ENCODE measurements at places on chromosomes 1 and 21.

DNA sequence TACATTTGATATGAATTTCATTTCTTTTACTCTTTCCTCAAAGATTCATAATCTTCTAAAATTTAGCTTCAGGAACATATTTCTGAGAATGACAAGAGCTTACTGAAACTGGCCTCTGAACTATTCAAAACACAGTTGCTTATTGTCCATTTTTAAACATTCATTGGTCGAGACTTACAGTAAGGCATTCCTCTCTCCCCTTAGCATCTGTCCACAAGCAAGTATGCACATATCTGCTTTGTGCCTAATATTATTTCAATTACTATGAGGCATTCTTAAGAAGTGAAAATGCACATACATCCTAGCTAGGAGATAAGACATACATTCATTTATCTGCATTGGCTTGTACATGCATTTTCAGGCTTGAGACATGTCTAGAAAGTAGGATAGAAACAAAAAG lies 488.7 kb downstream of the PTBP2 start:
- DNase-seq: no peak

DNA sequence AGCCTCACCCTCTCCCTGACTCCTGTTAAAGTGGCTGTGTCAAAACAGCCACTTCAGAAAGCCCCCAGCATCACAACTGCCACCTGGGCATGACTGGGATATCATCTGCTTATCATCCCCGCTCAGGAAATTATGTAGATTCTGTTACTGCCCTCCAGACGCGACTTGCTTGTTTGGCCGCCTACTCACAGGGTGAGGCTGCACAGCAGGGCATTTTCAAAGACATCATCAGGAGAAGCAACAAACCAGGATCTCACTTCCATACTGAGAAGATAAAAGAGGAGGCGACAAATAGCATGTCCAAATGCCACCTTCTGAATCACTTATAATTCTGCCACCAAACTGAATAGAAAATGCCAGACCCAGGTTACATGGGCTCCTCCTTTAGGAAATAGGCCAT lies 94.8 kb downstream of the MIS18A start:
- no peak for DNase-seq

DNA sequence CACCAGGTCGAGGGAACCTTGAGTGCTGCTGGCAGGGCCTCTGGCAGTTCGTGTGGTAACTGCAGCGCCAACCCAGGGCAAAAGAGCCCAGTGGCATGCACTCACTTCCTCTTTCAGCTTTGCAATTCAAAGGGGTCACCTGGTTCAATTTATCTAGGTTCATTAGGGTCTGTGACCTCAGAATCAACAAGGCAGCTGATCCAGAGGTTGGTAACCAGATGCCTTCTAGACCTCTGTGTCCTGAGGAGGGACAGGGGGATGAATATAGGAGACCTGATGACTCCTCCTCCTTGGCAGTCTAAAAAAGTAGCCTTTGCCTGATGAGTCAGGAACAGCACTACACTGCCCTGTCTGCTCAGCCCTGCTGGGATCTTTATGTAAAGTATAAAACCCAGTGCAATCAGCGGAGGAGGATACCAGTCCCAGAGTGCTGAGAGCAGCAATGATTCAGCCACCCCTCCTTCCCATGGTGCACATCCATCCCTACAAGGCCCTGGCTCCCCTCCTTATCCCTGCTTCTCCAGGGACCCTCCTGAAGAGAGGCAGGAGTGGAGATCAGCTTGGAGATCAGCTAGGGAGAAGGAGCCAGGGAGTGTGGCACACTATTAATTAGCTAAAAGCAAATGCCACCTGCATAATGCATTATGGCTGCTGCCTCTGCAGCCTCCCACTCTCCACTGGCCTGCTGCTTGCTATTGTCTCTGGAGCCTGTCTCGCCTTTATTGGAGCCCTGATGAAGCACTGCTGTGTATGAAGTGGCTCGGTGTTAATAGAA lies 11.2 kb upstream of the FMOD start:
- no peak for DNase-seq

DNA sequence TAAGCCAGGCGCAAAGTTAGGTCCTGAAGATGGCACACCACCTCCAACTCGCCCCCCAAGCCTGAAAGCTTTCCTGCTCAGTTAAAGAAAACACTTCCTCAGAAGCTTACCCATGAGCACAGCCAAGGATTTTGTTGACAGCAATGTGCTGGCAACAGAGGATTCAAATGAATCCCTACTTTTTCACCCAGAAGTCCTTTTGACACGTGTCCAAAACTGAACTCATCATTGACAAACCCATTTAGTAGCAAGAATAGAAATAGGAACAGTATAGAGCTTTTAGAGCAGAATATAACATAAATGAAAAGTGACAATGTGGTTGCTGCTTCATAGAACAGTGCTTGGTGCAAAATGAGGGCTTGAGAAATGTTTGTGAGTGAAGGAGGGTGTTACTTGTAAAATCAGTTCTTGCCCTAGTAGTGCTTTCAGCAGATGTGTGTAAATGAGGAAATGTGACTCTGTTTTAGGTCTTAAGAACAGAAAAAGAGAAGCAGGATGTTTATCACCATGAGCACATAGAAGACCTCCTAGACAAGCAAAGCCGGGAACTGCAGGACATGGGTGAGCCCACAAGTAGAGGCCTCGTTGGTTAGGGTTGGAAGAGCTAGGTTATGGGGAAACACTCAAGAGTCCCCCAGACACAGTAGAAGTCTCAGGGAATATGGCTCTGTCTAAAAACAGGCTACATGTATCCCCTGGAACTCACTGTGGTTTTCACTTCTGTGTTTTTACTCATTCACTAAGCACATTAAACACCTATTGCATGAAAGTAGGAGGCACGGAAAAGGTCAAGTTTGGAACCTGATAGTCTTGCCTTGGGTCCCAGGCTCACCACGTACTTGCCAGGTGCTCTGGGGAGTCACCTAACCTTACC lies 48.6 kb upstream of the TMEM125 start:
- DNase-seq: no peak

DNA sequence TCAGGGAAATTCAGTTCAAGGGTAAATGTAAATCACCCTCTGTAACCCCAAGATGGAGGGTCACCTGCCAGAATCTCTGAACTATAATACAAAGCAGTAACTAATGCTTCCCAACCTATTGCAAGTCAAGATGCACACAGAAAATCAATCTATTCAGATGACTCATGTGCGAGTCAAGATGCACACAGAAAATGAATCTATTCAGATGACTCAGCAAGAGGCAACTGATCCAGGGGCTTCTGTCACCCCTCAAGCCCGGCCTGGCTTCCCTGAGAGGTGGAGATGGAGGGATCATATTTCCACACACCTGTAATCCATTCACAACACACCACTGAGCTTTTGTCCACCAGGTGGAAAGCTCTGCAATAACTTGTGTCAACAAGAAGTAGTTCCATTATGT lies 17.4 kb upstream of the HIVEP3 start:
- DNase-seq: no peak

- DNase-seq: no peak
Measured at GRCh38 chr1:61403679-61404596, 321.0 kb downstream of the TM2D1 start.

DNA sequence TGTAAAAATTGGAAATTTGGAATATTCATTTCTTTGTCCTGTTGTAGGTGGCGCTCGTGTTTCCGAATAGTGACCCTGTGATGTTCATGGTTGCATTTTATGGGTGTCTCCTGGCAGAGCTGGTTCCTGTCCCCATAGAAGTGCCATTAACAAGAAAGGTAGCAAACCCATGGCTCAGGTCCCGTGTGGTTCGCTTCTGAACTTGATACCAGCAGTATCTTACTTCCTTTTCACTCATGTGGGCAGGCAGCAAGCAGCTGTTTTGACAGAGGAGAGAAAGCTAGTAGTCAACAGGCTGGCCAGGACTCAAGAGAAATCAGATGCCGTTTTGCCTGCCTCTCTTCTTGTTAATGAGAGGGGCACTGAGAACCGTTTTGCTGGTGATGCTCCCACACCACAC lies 72.8 kb downstream of the S100B start:
- no peak for DNase-seq

DNA sequence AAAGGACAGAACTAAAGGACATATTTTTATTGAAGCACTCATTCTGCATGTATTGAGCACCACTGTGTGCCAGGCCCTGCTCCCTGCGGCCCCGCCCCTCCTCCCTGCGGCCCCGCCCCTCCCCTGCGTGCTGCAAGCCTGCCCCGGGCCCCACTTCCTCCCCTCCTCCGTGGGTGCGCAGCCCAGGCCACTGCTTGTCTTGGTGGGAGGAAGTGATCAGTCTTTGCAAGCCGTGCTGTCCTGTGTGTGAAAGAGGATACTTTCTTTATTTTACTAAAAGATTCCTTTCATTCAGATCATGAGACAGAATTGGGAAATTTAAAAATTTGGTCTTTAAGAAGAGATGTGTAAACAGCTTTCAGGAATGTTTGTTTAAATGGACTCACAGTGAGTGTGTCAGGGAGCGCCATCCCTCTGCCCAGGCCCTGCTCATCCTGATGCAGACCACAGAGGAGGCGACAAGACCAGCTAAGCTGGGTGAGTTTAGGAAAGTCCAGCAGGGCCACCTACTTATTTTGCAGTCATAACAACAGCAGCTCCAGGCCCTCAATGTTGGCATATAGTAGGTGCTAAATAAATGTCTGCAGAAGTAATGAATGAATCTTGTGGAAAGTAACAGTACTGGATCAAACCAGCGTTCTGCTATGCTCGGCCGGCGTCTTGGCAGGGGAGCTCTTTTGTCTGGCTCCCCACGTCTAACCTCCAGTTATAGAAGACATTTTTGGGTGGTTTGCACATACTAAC lies 88.3 kb upstream of the SELENON start:
- DNase-seq: peak; percentile 37

DNA sequence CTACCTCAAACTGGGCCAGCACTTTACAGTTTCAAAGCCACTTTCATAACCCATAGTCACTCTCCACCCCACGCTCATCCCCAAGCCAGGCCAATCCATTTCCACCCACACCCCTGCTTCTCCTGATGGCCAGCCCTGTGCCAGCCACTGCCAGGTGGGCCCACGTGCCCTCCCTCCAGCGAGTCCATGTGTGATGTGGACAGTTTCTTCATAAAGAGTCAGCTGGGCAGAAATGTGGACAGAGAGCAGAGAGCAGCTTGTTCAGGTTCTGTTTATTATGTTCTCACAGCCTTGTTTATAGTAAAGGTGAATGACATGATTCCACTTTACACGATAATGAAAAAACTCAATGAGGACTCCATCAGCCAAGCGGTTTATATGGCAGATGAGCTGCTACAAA lies 37.4 kb upstream of the RGS16 start:
- no peak for DNase-seq

DNA sequence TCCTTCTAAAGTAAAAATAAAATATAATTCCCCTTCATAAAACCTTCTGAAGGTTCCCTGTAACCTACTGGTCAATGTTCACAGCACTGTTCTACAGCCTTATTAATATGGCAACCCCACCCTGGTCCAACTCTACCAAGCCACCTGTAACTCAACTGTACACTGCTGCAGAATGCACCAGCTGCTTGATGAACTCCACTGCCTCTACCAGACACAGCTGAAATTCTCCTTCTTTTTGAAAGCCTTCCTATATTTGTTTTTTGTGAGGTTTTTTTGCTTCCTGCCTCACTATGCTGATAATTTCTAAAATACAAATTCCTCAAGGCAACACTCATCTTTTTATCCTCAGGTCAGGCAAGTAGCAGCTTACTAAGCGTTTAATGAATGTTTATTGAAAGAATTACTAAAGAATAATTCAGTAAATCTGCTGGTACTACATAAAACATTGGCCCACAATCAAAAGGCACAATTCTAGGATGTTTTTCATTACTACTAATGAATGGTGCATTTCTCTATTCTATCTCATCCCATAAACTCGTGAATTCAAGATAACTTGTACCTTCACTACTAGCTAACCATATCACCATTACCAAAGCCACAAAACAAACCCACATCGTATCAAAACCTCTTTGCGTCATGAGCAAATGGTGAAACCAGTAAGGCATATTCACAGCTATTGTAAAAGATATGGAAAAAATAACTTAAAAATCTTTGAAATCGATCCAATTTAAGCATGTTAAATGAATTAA lies 2.4 kb downstream of the SSX2IP start:
- no peak for DNase-seq

DNA sequence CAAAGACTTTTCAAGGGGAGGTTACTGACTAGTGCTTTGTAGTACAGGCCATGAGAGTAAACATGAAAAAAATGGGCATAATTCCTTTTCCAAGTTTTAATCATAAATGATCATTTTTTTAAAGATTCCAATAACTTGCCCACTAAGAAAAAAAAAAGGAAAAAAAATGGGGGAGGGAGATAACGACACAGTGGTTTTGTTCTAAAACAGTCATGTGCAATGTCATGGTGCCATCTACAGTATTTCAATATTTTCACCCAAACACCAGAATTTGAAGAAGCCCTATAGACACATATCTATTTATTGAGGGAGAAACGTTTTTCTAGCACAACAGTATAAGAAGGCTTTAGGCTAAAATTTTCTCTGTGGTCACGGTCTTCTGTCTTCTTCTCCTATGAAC lies 250.2 kb downstream of the LTN1 start:
- DNase-seq: no peak

DNA sequence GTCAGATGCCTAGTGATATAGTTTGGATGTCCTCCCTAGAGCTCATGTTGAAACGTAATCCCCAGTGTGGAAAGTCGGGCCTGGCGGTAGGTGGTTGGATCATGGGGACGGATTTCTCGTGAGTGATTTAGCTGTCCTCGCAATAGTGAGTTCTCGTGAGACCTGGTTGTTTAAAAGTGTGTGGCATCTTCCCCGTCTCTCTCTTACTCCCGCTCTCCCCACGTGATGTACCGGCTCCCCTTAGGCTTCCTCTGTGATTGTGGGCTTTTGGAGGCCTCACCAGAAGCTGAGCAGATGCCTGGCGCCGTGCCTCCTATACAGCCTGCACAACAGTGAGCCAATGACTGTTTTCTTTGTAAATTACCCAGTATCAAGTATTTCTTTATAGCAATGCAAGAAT lies 264.5 kb downstream of the TTLL7 start:
- no peak for DNase-seq

DNA sequence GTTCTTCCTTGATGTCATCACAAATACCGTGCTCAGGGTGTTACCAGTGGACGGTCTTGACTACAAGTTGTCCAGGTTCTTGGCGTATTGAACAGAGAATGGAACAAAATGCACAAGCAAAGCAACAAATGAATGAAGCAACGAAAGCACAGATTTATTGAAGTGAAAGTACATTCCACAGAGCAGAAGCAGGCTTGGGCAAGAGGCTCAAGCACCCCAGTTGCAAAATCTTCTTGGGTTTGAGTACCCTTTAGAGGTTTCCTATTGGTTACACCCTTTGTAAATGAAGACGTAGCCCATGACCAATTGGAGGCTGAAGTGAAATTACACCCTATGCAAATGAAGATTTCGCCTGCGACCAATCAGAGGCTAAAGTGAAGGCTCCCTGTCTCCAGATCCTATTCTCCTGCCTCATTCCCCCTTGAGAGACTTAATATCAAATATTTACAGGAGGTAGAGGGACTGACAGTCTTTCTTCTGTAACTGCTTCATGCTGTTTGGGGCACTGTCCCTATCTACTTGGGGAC lies 38.3 kb downstream of the YY1AP1 start:
- DNase-seq: no peak

DNA sequence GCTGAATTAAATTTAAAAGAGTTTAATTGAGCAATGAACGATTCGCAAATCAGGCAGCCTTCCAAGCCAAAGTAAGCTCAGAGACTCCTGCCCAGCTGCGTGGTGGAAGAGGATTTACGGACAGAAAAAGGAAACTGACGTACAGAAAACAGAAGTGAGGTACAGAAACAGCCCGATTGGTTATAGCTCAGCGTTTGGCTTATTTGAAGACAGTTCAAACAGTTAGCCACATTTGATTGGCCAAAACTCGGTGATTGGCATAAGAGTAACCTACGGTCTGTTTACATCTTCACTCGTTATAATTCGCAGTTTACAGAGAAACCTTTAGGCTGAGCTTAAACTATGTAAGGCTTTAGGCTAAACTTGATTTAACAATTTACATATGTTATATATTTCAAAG lies 46.9 kb downstream of the CR1L start:
- DNase-seq: no peak

- no peak for DNase-seq
Measured at GRCh38 chr1:223761411-223761810, 49.1 kb downstream of the CAPN2 start.

Measured in stimulated activated CD4-positive, alpha-beta T cell treated with anti-CD3 and anti-CD28 coated beads, TNF-alpha, amount 100 ng/mL, for 1 hour (primary cell).